Fibroblast of upper back skin (primary cell): ENCODE measurements at places on chromosomes 6 and 20.

- DNase-seq, result peak; percentile 73
These were observed 1.8 kb downstream of the FOXO3 start for GRCh38 chr6:108562503-108562993.

DNA sequence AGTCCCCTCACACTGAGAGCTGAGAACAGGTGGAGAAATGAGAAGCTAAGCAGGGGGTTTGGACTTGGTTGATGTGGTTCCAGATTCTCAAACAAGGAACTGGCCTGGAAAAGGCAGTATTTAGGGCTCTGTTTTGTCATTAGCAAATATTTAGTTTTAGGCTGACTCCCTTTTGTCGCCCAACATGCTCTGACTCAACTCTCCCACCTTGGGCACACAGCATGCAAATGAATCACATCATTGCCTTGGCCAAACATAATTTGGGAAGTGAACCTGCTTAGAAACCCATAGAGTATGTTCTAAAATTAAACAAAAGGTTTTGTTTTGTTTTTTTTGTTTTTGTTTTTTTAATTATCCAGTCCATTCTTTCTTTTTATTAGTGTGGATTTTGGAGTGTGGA lies 9.5 kb upstream of the UQCC2 start:
- DNase-seq, result no peak

GRCh38 chr20:12893019-12893418 lies 115.8 kb upstream of the SPTLC3 start:
- no peak for DNase-seq

GRCh38 chr6:17979479-17979878 lies 8.0 kb downstream of the KIF13A start:
- no peak for DNase-seq

- peak; percentile 89 for DNase-seq
These were observed 1274.9 kb upstream of the GJE1 start for GRCh38 chr6:140857739-140858380.

DNA sequence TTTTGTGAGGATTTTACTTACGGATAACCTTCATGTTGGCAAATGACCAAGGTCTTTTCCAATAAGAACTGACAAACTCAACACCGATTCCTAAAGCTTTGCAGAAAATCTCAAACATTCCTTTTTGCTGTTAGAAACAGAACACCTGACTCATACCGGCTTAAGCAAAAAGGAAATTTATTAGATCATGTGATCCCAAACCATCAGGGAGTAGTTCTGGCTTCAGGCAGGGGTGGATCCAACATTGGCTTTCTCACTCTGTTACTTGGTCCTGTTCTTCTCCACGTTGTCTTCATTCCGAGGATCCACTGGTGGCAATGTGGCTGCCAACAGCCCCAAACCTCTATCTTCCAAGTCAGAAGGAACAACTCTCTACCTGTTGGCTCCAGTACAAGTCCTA lies 95.9 kb upstream of the PMEPA1 start:
- no peak for DNase-seq

- no peak for DNase-seq
These were observed 428.8 kb upstream of the EPHA7 start for GRCh38 chr6:93848031-93848742.

DNA sequence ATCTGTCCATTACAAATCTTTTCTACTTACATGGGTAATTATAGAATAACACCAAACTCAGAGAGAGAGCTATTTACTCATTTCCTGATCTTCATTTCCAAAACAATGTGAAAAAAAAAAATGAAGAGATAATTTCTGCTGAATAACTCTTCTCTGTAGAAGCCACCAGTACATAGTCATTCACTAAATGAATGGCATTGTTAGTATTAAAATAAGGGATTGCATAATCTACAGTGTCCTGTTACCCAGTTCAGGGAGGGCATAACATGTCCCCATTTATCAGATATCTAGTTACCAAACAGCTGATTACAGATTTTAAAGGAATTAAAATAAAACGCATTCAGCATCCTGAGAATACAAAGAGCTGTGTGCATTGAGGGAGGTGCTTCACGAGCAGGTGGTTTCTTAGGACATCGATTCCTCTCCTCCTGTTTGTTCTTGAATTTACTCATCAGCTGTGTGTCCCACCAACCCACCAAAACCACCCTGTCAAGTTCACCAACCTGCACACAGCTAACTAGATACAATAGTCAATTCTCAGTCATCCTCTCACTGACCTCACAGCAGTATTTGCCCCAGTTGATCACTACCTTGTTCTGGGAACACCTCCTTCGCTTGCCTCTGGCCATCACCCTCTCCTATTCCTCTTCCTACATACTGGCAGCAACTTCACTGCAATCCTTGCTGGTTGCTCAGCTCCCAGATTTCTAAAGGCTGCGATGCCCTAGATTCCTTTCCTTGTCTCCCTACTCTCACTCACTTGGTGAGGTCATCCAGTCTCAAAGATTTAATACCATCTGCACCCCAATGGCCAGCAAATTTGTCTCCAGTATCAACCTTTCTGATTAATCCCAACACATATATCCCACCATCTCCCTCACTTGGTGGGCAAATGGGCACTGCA lies 18.7 kb downstream of the CNKSR3 start:
- DNase-seq, result no peak

DNA sequence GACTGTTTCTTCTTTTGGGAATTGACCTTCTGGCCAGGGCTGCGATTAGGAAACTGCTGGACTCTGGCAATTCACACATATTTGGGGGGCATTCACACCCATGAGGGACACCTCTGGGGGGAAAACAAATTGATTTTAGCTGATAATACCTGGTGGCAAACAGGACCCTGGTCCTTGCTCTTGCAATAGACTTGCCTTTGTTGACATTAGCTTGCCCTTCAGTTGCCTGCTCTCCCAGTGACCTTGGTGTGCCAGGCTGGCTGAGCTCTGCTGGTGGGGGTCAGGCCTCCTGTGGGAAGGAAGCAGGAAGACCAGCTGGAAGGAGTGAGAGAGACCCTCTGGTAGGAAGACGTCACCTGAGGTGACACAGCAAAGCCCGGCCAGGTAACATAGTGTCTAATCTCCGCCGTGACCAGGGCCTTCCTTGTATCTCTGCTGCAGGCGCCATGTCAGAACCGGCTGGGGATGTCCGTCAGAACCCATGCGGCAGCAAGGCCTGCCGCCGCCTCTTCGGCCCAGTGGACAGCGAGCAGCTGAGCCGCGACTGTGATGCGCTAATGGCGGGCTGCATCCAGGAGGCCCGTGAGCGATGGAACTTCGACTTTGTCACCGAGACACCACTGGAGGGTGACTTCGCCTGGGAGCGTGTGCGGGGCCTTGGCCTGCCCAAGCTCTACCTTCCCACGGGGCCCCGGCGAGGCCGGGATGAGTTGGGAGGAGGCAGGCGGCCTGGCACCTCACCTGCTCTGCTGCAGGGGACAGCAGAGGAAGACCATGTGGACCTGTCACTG lies 5.3 kb downstream of the CDKN1A start:
- DNase-seq, result no peak

DNA sequence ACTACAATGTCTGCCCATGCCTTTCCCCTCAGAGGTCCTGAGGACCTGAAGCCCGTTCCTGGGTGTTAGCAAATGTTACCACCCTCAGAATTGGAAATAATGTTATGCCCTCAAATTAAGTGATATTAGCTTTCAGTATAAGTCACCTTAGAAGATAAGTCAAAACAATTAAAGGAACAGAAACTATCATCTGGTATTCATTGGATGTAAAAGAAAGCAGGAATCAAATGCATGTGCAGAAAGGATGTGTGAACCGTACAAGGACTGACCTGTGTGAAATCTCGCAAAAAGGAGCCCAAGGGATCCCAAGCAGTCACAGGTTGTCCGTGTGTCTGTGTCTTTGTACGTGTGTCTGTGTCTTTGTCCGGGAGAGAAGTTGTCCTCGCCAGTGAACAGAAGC lies 51.6 kb upstream of the TAB2 start:
- DNase-seq, result no peak

DNA sequence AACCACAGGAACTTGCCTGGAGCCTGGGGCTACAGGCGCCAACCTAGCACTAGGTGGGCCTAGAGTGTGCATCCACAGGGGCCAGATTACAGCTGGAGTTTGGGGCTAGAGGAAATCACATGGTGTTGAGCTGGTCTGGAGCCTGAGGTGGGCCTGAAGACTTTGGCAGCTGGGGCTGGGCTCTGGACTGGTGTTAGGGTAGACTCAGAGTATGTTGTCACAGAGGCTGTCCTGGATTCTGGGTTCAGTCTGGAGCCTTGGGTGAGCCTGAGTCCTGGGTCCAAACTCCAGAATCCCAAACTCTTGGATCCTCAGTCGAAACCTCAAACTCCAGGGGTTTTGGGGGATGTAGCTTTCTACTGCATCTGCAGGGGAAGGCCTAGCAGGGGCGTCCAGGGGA lies 356.7 kb downstream of the FRK start:
- no peak for DNase-seq

DNA sequence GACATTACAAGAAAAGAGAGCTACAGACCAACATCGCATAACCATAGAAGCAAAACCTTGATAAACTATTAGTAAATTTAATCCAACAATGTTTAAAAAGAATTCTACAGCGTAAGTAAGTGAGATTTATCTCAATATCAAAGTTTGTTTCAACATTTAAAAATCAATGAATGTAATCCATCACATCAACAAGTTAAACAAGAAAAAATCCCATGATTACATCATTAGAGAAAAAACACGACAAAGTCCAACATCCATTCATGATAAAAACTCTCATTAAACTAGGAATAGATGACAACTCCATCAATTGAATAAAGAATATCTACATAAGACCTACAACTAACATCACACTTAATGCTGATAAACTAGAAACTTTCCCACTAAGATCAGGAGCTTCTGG lies 239.0 kb upstream of the GGTLC1 start:
- no peak for DNase-seq

DNA sequence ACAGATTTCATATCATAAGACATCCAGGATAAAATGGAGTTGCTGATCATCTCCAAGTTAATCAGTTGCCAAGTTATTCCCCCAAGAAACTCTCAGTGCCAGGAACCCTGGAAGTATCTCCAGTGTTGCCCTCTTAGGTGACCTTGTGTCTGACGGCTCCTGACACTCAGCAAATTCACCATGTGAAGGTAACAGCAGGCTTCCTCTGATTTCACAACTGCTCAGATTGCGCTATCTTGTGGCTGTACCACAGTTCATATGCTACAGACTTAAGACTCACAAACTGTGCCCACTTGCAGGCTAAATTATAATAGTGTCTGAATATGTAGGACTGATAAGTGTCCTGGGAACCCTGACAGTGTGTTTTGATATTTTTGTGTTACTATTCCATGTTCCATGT lies 186.6 kb upstream of the OPRM1 start:
- DNase-seq, result no peak

DNA sequence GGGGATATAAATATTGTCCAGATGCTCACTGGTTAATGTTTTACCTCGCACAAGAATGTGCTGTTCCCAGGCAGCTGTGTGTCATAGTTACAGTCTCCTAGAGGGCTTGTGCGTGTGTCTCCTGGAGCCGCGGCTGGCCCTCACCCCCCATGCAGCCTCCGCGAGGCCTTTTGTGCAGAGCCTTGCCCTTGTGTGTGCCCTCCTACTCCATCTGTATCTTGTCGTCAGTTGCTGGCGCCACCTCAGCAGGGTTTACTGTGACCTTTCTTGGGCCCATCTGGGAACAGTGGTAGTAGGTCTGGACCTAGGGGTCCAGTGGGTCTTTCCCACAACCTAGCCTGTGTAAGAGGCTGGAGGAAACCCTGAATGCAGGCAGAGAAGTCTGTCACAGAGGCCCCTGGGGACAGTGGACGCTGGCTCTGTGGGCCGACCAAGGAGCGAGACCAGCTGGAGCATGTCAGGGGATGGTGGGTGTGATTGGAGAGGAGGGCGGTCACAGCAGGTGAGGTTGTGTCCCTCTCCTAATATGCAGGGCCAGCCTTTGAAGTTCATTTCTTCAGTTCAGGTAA lies 35.2 kb downstream of the PPP1R14C start:
- DNase-seq, result peak; percentile 80

DNA sequence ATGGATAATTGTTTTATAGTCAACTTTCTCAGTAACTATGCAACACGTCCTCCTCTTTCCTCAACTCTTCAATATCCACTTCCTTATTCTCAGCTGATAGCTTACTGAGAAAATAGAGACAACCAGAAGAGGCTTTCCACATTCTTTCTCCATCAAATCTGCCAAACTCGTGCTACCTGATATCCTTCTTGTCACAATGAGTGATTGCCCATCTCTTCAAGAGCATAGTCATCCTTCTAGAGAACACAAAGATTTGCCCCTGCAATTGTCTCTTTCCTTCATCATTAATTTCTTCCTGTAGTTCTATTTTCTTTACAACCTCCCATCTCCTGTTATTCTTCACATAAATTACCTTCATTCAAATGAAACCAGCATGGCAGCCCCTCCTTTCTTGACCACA lies 75.9 kb upstream of the RGS17 start:
- no peak for DNase-seq

- peak; percentile 58 for DNase-seq
These were observed 26.3 kb upstream of the TFB1M start for GRCh38 chr6:155340464-155341129.

DNA sequence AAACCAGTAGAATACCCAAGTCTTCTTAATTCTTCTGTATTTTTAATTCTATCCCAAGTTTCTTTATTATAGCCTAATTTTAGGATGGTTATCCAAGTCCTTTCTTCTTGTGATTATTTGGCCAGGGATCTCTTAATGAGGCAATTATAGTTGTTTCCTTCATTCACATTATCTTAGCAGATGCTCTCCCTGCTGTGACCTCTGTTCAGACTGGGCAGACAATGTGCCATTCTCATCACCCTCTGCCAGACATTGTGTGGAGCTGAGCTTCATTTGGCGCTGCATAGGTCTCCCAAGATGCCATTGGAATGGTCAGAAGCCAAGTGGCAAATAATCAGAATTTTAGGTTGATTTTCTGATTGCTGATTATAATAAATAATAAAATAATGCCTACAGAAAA lies 79.4 kb downstream of the LIN28B start:
- no peak for DNase-seq

- no peak for DNase-seq
These were observed 12.4 kb upstream of the GDAP1L1 start for GRCh38 chr20:44234566-44235317.

GRCh38 chr6:148869585-148869984 lies 122.8 kb downstream of the UST start:
- DNase-seq, result peak; percentile 97

DNA sequence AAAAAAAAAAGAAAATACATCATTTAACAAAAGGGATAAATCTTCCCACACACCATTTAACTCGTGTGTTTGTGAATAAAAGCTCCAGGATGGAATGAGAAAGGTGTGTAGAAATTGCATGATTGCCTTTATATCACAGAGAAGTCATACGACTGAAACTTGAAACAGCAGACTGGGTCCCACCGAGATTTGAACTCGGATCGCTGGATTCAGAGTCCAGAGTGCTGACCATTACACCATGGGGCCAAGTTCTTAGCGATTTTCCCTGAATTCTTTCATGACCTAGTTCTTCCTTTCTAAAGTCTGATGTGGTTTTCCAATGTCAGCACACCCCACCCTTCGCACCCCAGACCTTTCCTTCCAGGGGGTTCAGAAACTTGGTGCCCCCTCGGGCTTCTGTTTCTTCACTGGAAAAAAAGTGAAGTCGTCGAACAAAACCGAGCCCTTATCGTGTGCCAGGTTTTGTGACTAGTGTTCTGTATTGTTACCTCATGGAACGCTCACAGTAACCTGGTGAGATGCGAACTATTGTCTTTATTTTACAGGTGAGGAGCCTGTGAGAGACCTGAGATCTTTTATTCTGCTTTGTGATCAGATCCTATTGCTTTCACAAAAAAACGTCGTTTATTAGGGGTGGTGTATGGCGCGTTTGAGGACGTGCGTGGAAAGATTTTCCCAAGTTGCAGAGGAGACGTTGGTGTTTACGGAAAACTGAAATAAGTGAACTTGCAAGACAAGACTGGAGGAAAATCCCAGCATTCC lies 120.8 kb downstream of the OR2B2 start:
- peak; percentile 85 for DNase-seq

GRCh38 chr20:24437196-24438082 lies 32.0 kb upstream of the SYNDIG1 start:
- no peak for DNase-seq
